HFFc6 (cell line): ENCODE measurements at places on chromosomes 11 and 22. TPM values are rescaled to one million over a fixed set of nuclear protein-coding genes. Genes with fewer than 3 reads are reported as not detected.

GRCh38 chr11:118933486-118933885 lies 7.8 kb upstream of the BCL9L start:
- no peak for DNase-seq

GRCh38 chr11:82996966-82997606 lies 74.6 kb downstream of the RAB30 start:
- DNase-seq: no peak

Gene ACTN3
- total RNA-seq: not detected in 3 replicates

GRCh38 chr11:44978961-44979331 lies 28.3 kb upstream of the TP53I11 start:
- no peak for DNase-seq

DNA sequence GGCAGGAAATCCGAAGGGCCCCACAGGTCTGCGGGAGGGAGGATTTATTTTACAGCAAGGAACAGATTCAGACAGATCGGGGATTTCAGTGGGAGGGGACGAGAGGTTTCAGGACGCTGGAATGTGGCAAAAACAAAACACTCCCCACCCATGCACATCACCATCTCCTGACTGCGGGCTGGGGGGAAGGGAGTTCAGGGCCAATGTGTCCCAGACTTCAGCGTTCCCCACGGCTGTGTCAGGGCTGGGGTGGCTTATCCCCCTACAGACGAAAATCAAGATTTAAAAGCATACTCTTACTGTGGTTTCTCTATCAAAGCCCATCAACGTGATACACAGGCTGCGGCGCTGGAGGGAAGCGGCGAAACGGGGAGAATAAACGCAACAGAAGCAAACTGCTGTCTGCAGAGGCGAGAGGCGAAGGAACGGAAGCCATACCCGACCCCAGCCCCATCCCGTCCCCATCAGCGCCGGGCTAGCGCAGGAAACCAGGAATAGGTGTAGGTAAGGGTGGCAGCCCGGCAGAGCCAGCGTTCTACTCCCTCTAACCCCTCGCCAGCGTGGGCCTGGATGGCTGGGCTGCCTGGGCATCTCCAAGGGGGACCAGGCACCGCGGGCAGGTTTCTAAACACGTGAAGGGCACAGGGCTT lies 2.7 kb downstream of the TENM4 start:
- DNase-seq: peak; percentile 69

GRCh38 chr11:37552284-37552683 lies 954.2 kb upstream of the RAG2 start:
- no peak for DNase-seq
